NCI-H2029 (cell line): ENCODE measurements at places on chromosomes 16 and 17.

DNA sequence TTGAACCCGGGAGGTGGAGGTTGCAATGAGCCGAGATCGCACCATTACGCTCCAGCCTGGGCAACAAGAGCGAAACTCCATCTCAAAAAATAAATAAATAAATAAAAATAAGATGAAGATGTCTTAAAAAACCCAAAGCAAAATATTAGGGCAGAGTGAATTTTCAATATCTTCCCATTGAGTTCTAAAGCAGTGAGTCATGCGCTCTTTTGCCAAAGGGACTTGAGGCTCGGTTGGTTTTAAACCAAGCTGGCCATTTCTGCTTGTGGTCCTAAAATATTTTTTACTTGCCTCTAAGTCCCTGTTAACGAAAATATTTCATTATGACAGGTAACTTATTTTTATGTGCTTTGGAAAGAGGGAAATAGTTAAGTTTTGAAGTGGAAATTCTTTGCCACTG lies 4.7 kb downstream of the PAFAH1B1 start:
- no peak for DNase-seq

DNA sequence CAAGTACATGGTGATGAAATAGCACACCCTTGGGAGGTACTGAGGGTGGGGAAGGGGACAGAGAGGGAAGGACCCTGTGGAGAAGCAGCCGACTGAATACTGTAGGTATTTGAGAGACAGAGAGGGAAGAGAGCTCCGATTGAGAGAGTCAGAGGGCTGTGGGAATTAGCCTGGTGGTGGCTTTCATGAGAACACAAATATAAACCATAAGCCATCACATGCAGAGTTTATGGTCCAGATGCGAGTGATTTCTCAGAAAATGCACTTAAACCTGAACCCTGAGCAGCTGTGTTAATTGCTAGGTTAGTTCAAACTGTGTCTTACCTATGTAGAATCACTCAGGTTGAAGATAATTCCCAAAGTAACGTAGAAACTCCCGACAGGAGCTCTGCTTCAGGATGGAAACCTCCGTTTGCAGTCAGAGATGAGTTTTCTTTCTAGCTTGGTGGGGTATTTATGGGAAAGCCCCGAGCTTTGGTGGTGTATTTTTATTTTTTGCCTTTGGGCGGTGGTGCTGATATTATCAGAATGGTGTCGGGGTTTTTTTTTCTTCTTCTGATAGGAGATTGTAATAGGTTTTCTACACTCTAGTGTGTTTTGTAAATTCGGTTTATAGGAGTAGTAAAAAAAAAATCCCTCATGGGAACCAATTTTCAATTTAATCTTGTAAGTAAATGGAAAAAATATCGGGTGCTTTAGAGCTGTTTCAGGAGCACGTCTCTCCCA lies 184.9 kb upstream of the CACNG5 start:
- no peak for DNase-seq

- no peak for DNase-seq
Observed at GRCh38 chr17:65990593-65990992, 201.3 kb downstream of the CEP112 start.

GRCh38 chr16:20614186-20615141 lies 38.3 kb upstream of the ACSM2B start:
- DNase-seq: peak; percentile 78

DNA sequence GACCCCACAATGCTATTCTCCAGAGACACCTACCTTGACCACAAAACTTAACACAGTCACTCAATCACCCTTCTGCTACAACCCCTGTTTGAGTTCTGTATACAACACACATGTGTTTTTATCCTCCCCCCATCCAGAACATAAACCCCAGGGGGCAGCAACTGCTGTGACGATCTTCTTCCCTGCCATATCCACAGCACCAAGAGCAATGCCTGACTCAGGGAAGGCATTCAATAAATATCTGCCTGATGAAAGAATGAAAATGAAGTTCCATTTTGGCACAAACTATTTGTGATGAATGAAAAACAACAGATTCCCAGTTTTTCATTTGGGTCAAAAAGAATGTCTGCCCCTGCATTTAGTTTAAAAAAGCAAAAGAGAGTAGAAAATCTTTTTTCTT lies 27.0 kb downstream of the ASIC2 start:
- DNase-seq: no peak

DNA sequence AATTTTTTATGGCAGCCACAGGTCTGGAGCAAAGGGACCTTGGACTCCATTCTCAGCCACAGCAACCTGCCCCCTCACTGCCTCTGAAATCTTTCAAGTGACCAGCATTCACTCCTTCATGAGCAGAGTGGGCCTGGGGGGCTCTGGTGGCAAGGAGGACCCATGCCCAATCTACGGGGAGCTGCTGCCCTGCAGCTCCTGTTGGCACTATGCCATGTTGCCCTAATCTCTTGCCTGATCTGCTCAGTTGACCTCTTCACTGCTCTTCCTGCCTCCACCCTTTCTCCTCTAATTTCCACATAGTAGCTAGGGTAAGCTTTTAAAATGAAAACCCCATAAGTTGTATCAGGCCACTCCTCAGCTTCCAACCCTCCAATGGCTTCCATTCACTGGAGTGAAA lies 2.9 kb upstream of the PRKCB start:
- DNase-seq: no peak

DNA sequence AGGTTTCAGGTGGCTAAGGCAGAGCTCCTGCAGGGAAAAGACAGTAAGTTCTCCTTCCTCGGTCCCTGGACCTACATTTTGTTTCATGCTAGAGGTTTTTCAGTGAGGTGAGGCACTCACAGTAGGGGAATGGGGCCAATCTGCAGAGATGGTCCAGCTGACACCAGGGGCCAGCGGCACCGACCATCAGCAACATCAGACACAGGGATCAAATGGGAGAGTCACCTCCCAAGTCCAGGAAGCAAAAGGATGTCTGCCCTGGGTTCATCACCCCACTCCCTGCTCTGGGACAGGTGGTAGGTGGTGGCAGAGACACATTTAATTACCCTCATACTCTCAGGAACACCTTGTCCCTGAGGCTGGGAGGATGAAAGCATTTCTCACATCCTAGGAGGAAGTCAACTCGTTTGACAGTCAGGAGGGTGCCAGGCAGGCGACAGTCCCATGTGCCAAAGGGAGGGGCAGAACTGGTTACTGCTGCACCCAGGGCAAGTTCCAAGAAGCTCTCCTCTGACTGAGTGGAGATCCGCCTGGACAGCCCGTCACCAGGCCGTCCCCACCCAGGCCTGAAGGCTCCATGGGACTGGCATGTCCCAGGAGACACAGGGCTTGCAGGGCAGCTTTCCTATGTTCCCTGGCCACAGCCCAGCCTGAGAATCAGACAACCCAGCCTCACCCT lies 19.2 kb downstream of the ATP6V0D1 start:
- DNase-seq: no peak

GRCh38 chr16:30652005-30652296 lies 1.2 kb downstream of the PRR14 start:
- no peak for DNase-seq

DNA sequence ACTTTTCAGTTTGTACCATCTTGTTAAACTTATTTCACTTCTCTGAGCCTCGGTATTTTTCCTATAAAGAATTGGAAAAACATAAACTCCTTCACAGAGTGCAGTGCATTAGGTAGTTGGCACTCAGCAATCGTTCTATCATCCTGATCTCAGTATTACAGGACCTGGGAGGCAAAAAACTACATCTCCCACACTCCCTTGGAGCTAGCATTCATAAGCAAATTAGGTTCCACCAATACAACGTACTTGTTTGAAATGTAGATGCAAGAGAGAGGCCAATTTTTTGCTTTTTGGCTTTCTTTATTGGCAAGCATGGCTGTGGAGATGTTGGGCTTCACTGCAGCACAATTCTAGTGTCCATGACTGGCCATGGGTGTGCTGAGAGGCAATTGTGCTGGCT lies 285.2 kb downstream of the CA10 start:
- no peak for DNase-seq

- DNase-seq: no peak
Observed at GRCh38 chr16:15665107-15665506, 15.1 kb downstream of the NDE1 start.

GRCh38 chr17:58368860-58369213 lies 16.8 kb upstream of the SUPT4H1 start:
- no peak for DNase-seq

DNA sequence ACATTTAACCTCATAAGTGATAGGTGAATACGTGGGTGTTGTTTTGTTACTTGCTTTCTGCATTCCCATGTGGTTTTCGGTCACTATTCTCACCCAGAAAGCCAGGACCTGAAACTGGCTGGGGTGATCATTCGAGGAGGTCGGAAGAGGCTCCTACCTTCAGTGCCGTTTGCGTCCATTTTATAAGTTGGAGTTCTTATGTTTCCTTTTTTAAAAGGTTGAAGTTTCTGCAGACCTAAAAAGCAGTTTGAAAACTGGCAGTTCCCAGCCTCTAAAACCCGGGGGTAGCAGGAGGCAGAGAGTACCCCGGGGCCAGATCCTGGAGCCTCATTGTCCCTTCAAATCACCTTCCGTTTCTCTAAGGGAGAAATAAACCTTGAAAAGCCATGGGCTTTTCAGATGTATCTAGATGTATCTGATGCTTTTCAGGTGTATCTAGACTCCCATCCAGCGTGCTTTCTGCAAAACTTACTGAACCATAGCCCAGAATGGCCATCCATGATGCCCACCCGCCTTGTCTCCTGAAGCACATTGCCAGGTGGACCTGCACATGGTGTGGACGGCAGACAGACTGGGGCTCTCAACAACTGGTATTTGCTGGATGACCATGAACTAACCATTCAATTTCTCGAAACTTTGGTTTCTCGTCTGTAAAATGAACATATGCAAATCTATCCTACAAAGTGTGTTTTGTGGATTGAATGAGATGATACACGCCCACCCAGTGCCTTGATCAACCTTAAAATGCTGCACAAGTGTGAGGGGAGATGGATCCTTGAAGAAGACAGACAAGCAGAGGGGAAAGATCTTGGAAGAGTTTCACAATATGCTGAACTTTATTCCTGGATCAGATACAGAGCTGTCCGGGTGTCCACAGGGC lies 1.3 kb downstream of the NLRC5 start:
- no peak for DNase-seq

GRCh38 chr17:61443475-61443882 lies 8.7 kb upstream of the TBX4 start:
- DNase-seq: no peak

- no peak for DNase-seq
Observed at GRCh38 chr16:982145-983043, 824 bp downstream of the SOX8 start.

GRCh38 chr16:3518292-3518985 lies 17.6 kb downstream of the CLUAP1 start:
- DNase-seq: no peak

- no peak for DNase-seq
Observed at GRCh38 chr17:1003972-1004768, 7.2 kb downstream of the TIMM22 start.
